ENCODE measurements at places on chromosomes 5 and 9. TPM values are rescaled to one million over a fixed set of nuclear protein-coding genes. Genes with fewer than 3 reads are reported as not detected.

GRCh38 chr5:9173281-9174048, 372.4 kb downstream of the SEMA5A start:
- DNase-seq = no peak

GRCh38 chr5:10555277-10555684, 8.6 kb upstream of the ANKRD33B start:
- DNase-seq = peak; percentile 95

DNA sequence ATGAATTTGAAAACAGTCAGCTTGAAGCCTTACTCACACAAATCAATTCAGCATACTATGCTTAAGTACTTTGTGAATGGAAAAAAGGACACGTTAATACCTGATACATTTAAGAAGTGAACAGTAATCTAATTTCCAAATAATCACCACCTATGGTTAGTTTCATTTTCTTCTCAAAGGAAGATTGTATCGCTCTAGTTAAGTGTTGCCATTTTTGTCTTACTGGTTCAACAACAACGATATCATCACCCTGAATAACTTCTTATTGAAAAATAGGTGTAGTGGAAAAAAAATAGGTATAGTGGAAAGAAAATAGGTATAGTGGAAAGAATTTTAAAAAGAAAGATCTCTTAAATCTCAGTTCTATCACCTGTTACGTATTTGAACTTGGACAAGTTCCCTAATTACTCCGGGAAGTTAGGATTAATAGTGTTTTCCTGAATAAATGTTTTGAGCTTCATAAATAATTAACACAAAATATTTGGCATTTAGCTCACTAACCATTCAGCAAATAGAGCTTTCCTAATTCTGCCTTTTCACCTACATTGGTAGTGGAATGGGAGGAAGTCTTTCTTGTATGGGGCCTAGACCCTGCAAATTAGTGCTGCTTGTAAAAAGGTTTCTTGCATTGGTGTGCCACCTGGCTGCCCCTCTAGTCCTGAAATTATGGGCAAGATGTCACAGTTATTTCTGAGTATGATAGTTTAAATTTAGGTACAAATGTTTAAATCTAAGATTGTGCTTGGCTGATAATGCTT, 502.6 kb upstream of the NMUR2 start:
- no peak for DNase-seq

- no peak for DNase-seq
These were observed 89.0 kb downstream of the MARCHF3 start for GRCh38 chr5:126941403-126941802.

GRCh38 chr5:135913713-135914626, 18.3 kb upstream of the IL9 start:
- DNase-seq = no peak

DNA sequence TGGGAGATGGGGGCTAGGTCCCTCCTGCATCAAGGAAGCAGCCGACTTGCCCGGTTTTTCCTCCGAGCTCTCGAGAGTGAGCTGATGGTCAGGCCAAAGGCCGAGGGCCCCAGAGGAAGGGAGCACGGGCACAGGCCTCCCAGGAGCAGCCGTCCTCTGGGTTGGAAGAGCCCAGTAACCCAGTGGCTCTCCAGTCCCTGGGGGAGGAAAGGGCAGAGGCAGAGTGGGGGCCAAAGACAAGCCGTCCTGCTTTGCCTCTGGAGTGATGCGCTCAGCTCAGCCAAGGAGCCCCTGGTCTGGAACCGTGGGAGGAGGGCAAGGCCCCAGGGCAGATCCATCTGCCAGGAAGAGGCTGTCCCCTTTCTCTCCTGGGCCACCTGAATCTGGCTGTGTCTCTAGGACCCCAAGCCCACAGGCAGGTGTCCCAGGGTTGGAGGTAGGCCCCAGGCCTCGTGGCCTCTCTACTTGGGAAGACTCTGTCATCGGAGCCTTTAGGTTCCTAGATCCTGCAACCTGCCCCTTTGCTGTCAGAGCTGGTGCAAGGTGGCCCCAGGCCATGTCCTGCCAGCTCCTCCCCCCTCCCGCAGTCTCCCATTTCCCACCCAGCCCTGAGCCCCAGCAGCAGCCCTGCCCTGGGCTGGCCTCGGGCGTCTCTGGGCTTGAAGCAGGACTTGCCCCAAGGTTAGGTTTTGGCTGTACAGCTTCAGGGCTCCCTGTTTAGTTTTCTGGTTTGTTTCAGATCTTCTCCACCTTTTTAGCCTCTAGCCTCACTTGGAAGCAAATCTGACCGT, 224.1 kb downstream of the CACNA1B start:
- DNase-seq = no peak

DNA sequence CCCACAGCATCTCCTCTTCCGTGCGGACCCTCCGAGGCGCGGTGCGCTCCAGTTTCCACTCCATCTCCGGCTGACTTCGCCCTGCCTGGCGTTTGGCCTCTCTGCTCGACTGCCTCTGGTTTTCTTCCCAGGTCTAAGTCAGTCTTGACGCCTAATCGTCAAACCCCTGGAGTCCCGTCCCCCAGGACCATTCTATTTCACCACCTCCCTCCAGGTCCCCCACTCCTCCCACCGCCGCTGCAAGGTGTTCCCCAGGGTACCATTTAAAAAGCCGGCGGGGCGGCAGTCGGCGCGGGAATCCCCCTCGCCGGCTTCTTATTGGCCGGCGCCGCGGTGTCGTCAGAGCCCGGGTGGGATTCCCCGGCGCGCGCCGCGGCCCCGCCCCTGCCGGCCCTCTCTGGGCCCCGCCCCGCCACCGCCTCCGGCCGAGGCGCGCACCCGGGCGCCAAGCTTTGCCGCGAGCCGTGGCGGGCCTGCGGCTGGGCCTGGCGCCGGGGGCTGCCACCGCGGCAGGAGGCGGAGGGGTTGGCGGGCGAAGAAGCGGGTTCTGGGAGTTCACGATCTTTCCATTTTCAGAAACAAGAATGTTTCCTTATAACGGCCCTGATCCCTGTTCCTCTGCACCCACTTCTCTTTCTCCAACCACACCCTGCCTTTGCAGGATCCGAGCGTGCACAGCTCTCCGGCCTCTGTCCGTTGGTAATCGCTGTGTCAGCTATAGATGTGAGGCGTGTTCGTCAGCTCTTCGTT, at the start of gene CDC20B:
Gene CDC20B (minus strand): TSS at position 241 of the 750 bp plus-strand sequence. CDS start 177 bp downstream, at position 64.
- DNase-seq = peak; percentile 55

- no peak for DNase-seq
These were observed 4.1 kb downstream of the PLPP1 start for GRCh38 chr5:55530669-55531068.

- DNase-seq = no peak
These were observed 86.1 kb upstream of the CEP78 start for GRCh38 chr9:78149702-78150291.

DNA sequence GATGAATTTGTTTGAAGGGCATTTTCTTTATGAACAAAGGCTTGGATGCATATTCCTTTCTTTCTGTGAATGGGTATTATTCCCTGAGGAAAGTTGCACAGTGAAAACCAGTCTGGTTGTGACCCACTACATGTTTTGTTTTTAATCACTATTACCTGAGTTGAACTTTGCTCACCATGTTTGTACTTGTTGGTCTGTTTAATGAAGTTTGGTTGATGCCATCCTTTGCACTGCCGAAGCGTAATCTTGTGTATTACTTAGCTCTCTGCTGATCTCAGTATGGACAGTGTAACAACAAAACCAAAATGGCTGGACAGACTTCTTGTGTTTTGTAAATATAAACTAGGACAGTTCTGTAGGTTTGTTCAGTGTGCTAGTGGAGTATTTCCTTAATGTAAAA, 38.1 kb downstream of the UGCG start:
- no peak for DNase-seq

DNA sequence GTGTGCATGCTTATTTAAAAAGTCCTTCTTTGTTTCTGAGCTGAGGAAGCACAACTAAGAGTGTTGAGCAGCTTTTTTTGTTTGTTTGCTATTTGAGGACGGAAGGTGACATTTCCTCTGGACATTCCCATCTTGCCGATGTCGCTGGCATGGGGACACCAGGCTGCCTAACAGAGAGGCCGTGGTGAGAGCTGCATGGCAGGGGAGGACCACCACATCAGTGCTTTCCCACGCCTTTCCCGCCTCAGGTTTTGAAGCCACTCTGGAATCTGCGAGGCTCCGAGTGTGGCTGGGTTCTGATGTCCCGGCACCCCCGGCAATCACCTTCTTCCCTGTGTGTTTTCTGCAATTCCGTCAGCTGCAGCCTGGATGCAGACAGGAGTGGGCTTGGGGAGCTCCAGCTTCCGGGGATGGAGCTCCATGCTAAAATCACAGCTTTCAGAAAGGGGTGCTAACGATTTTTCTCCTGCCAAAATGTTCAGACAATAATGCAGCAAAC, 259.8 kb upstream of the IRX4 start:
- DNase-seq = no peak

GRCh38 chr5:58885260-58885659, 302.4 kb downstream of the RAB3C start:
- DNase-seq = no peak

DNA sequence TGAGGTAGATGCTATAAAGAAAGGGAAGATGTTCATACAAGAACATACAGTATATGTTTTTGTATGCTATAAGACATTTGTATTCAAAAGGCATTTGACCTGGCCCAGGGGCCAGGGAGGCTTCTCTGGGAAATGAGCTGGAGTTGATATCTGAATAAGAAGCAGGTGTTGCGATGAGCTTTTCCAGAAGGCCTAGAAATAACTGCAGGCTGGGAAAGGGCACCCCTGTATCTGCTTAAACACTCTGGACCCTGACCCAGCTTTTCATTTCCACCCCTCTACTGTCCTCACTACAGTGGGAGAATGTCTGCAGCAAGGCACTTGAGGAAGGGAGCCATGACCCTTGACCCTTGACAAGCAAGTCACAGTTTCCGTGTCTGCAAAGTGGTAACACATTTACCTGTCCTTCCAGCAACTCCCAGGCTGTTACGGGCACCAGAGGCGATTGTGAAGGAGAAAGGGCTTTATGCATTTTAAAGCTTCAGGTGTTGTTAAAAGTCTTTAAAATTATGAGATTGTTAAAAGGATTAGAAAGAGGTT, 88.2 kb upstream of the PANK3 start:
- no peak for DNase-seq

DNA sequence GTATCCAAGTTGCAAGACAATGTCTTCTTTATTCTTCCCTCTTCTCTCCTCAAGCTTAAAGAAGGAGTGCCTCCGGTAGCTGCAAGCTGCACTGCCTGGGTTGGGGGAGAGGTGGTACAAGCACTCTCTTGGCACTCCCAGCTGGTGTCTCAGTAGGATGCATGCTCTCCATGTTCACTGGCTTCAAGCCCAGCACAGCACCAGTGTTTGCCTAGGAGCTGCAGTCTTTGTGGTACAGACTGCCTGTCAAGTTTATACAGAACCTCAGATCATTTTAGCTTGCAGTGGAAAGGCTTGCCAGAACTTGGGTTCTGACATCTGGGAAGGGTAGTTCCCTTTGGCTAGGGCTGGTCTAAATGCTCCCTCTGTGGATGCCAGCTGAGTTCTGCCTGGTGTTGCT, 505.6 kb downstream of the MAN2A1 start:
- DNase-seq = no peak

GRCh38 chr5:180607861-180608571, 16.7 kb upstream of the SCGB3A1 start:
- peak; percentile 6 for DNase-seq

GRCh38 chr9:21096172-21096900, 18.6 kb upstream of the IFNB1 start:
- peak; percentile 51 for DNase-seq

GRCh38 chr9:6576987-6577386, 68.5 kb downstream of the GLDC start:
- DNase-seq = no peak

GRCh38 chr5:53089481-53089991, 20.0 kb downstream of the MOCS2 start:
- no peak for DNase-seq

- no peak for DNase-seq
These were observed 28.1 kb upstream of the PIK3R1 start for GRCh38 chr5:68187268-68188055.

PIP5K1B gene
- total RNA-seq = not detected

FKTN gene
- total RNA-seq = 30.9 TPM

GMCL2 gene
- not detected for total RNA-seq

OR1Q1 gene
- total RNA-seq = not detected

ST8SIA4 gene
- 0.07 TPM for total RNA-seq

CSNK1G3 gene
- 65.5 TPM for total RNA-seq
